Progenitor cell of endocrine pancreas (in vitro differentiated cells): ENCODE measurements at places on chromosomes 3 and 15.

DNA sequence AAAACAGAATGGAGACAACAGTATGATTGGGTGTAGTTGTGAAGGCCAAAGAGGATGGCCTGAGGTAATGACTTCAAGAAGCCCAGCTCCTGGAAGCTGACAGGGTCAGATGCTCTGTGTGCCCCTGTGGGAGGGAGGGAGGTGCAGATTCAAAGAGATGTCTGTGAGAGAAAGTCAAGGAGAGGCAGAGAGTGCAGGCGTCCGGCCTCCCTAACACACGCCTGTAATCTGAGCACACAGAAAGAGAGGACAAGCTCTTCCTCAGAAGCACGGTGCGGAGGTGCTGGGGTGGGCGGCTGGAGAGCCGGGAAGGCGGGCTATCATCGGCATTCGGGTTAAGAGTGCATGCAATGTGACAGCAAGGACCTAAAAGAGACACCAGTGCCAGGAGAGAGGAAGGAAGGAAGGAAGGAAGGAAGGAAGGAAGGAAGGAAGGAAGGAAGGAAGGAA lies 238.2 kb upstream of the HES1 start:
- no peak overlapping the region for H3K27ac ChIP-seq
- DNase-seq = no peak
- no peaks in the 10 kb centered on the region for H3K36me3 ChIP-seq
- H3K4me3 ChIP-seq = no peak overlapping the region
- peaks cover 3% of the 10 kb centered on the region for H3K27me3 ChIP-seq

- H3K27ac ChIP-seq = no peak overlapping the region
- peaks cover 5% of the 10 kb centered on the region for H3K27me3 ChIP-seq
- no peak overlapping the region for H3K4me3 ChIP-seq
- H3K36me3 ChIP-seq = no peaks in the 10 kb centered on the region
- peaks cover 8% of the 10 kb centered on the region for H3K4me1 ChIP-seq
Measured at GRCh38 chr3:181457756-181458155, 254.0 kb upstream of the SOX2 start.

DNA sequence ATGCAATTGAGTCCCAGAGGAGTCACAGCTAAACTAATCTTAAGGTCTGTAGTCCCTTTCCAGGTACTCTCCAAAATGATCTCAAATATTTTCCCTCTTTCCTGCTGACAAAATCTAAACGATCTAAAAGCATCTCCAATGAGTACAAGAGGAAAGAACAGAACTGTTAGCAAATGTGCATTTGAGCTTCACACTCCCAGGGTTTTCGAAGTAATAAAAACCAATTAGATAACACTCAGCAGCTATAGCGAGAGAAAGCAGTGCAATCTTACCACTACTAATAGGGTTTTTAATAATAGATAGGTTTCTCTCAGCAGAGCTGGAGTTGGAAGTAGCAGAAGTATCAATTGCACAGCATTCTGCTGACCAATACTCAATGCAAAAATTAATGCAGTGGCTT lies 995.4 kb downstream of the TUSC7 start:
- no peaks in the 10 kb centered on the region for H3K27me3 ChIP-seq
- H3K4me1 ChIP-seq = peaks cover 7% of the 10 kb centered on the region
- H3K27ac ChIP-seq = no peak overlapping the region

DNA sequence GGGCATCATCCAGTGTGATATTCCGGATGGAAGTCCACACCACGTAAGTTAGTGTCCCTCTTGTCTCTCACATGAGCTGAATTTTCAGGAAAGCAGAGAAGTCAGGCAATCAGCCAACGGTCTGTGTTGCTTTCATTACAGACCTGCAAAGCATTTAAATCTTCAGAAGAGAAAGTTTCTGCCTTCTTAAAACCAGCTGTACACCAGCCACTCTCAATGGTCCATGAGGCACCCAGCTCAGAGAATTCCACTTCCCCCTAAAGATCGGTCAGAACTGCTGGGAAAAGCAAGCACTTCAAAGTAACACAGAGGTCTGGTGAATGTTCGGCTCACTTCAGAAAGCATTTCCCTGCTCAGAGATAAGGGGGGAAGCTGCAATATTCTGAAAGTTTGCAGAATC lies 903.7 kb downstream of the EPHA3 start:
- no peak overlapping the region for H3K27ac ChIP-seq
- no peak overlapping the region for H3K4me3 ChIP-seq
- no peak for DNase-seq
- no peaks in the 10 kb centered on the region for H3K27me3 ChIP-seq

DNA sequence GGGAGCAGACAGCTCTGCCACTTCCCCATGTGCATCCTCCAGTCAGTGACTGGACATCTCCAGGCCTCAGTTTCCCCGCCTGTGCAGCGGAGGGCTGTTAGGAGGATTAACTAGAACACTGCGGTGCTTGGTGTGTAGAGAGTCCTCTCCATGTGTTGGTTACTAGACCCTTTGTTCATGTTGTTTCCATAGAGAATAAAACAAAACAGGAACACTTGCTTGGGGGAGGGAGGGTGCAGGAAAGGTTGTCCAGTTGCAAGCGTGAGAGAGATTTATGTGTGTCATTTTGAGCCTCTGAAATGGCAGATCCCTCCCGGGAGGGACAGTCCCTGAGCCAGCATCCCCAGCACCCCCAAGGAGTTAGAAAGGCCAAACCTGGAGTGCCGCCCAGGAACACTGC lies 184.0 kb upstream of the LYSMD4 start:
- no peaks in the 10 kb centered on the region for H3K4me1 ChIP-seq
- H3K27ac ChIP-seq = no peak overlapping the region
- H3K36me3 ChIP-seq = no peaks in the 10 kb centered on the region
- no peak for DNase-seq
- H3K27me3 ChIP-seq = peaks cover 47% of the 10 kb centered on the region

- H3K27ac ChIP-seq = no peak overlapping the region
- H3K36me3 ChIP-seq = no peaks in the 10 kb centered on the region
- no peak for DNase-seq
Measured at GRCh38 chr3:58351920-58352319, 19.2 kb downstream of the PXK start.

DNA sequence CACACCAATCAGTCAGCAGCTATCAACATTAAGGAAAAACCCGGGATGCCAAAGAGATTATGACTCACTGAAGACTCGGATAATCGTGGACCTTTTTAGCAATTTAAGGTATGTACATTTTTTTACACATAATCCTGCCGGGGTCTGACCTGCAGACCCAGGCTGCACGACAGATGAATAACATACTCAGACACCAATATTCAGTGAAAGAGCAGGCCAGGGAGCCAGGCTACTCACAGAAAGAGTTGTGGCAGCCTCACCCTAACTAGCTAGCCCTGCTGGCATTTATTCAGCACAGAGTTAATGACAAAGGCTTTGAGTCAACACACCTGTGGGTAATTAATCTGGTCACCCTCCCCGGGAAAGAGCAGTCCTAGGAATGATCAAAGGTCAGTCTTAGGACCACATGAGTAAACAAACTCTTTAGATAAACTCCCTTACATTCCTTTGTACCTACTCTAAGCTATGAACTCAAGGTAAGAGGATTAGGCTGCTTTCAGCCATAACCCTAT lies 727.5 kb downstream of the TBL1XR1 start:
- H3K36me3 ChIP-seq = peaks cover 14% of the 10 kb centered on the region
- no peaks in the 10 kb centered on the region for H3K27me3 ChIP-seq
- no peak for DNase-seq
- H3K4me3 ChIP-seq = no peak overlapping the region
- H3K27ac ChIP-seq = no peak overlapping the region
- no peaks in the 10 kb centered on the region for H3K4me1 ChIP-seq

GRCh38 chr3:181567311-181568075 lies 144.2 kb upstream of the SOX2 start:
- no peak overlapping the region for H3K4me3 ChIP-seq
- H3K27ac ChIP-seq = no peak overlapping the region
- no peak for DNase-seq
- H3K27me3 ChIP-seq = peaks cover 7% of the 10 kb centered on the region
- H3K36me3 ChIP-seq = no peaks in the 10 kb centered on the region

- no peak for DNase-seq
- H3K36me3 ChIP-seq = no peaks in the 10 kb centered on the region
- H3K27ac ChIP-seq = no peak overlapping the region
- no peaks in the 10 kb centered on the region for H3K27me3 ChIP-seq
- H3K4me3 ChIP-seq = no peak overlapping the region
- H3K4me1 ChIP-seq = peaks cover 5% of the 10 kb centered on the region
Measured at GRCh38 chr15:38899300-38899699, 334.7 kb upstream of the RASGRP1 start.

DNA sequence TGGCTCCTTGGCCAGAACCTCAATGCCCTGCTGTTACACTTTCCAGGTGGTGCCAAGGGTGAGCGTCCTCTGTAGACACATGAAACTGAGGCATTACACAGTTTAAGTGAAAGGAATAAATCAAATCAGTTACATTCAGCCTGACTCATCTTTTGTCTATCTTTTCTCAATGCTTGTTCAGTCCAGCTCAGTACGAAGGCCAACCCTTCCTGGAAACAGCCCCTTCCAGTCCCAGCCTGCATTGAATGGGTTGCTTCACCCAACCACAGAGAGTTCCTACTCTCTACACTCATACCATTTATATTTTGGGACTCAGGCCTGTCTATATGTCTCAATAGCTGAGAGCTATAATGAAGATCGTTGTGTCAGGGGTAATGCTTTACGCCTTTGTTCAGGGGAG lies 363.6 kb downstream of the RORA start:
- peaks cover 8% of the 10 kb centered on the region for H3K4me1 ChIP-seq
- no peak overlapping the region for H3K4me3 ChIP-seq
- peaks cover 11% of the 10 kb centered on the region for H3K27me3 ChIP-seq
- DNase-seq = no peak
